ENCODE measurements at places on chromosomes 12 and 14.

DNA sequence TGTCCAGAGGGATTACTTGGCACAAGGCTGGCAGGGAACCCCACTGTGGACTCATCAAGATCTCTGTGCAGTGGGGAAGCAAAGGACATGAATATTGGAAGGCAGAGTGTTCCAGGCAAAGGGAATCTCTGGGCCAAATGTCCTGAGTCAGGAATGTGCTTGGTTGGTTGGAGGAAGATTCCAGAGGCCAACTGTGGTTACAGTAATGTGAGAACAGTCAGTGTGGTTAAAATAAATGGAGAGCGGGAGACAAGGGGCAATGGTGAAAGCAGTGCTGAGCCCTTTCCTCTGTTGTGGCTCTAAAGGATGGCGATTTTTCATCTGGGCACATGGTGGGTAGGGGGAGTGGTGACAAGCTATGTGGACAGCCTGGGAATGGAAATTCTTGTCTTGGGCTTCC is 948.2 kb downstream of the BCL11B start:
- DNase-seq = no peak

GRCh38 chr12:113649256-113649830 is 177.7 kb upstream of the LHX5 start:
- no peak for DNase-seq

GRCh38 chr12:101082706-101083105 is 127.3 kb downstream of the SLC5A8 start:
- DNase-seq = no peak

DNA sequence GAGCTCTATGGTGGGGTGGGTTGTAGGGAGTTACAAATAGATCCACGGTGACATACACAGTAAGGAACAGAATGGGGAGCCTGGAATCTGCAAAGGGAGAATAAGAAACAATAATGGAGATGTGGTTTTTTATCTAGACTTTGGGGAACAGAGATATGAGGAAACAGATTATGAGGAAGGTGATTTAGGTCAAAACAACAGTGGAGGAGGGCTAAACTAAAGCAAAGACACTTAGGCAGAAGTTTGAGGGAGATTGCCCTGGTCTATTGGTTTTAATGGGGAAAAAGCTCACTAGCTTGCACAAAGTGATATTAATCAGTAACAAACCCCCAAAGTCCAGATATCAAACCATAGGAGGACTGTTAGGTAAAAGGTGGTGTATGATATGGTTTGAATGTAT is 144.5 kb upstream of the DYRK2 start:
- DNase-seq = no peak

DNA sequence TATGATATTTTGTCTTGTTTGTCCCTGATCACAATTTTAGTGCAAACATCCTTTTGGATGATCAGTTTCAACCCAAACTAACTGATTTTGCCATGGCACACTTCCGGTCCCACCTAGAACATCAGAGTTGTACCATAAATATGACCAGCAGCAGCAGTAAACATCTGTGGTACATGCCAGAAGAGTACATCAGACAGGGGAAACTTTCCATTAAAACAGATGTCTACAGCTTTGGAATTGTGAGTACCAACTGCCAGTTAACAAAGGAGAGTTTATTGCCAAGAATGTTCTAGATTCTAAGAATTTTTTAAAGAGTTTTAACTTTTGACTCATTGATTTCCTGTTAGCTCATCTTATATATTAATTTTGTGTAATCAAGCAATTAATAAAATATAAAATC is 55.4 kb downstream of the IRAK3 start:
- no peak for DNase-seq

- no peak for DNase-seq
These were observed 35.2 kb downstream of the BRMS1L start for GRCh38 chr14:35861204-35861868.

GRCh38 chr14:29242755-29243754 is 476.5 kb downstream of the FOXG1 start:
- no peak for DNase-seq

DNA sequence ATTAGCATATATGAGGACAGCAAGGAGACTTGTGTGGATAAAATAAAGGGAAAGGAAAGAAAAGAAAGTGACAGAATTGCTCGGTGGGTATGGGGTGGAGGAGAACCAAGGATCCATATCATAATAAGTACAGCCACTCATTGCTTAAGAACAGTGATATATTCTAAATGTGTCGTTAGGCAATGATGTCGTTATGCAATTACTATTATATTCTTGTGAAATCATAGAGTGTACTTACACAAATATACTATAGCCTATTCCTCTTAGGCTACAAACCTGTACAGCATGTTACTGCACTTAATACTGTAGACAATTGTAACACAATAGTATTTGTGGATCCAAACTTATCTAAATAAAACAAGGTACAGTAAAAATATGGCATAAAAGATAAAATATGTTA is 271.1 kb downstream of the CCER1 start:
- DNase-seq = no peak
